ENCODE measurements at places on chromosomes 7 and 10. TPM values are rescaled to one million over a fixed set of nuclear protein-coding genes. Genes with fewer than 3 reads are reported as not detected.

PRLHR gene
- not detected for total RNA-seq

TIMM23B gene
- 19.5 TPM for total RNA-seq

NPY4R gene
- not detected for total RNA-seq

MYO1G gene
- 0.08 TPM for total RNA-seq

PNLIPRP3 gene
- total RNA-seq, result not detected

LFNG gene
- 85.6 TPM for total RNA-seq

NPSR1 gene
- 3.0 TPM for total RNA-seq

IFIT2 gene
- 1.7 TPM for total RNA-seq

ERVW-1 gene
- total RNA-seq, result not detected

CNPY4 gene
- total RNA-seq, result 5.5 TPM

TSPAN15 gene
- 103 TPM for total RNA-seq

SPDYE9 gene
- not detected for total RNA-seq

Measured in HT-29 (cell line).